ENCODE measurements at places on chromosomes 2 and 18. TPM values are rescaled to one million over a fixed set of nuclear protein-coding genes. Genes with fewer than 3 reads are reported as not detected.

Gene MMADHC
- total RNA-seq = 149 TPM

Gene IL1RL2
- total RNA-seq = not detected

DNA sequence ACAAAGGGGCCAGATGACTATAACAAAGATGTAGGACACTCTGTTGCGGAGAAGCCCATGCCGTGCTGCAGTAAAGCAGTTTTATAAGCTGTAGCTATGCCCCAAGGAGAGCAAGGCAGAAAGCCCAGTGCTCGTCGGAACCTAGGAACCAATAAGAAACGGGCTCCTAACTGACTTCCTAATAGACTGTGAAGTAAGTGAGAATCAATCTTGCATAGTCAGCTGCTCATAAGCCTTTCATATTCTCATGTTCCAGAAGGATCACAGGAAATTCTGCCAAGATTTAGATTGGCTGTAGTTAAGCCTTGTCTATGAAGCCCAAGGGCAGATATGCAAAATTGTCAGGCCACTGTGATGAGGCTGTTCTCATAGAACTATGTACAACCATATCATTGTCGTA, 98.4 kb downstream of the RTTN start:
- DNase-seq = no peak

DNA sequence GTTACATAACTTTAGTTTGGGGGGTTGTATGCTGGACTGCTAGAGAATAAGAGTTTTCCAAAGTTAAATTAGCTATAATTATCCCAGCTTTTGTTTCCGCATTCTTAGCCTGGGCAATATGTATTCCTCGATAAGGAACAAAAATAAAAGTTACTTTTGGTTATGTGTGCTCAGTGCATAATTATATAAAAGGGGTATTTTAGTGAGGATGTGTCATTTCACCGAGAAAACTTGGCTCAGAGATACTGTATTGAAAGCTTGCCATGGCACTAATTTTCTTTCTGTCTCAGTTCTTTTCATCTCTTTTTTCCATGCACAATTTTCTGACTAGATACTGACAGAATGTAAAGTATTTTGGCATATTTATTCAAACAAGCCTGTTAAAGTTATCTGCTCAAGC, 28.2 kb downstream of the ARHGAP15 start:
- no peak for DNase-seq

Measured in H9 (cell line).